ENCODE measurements at places on chromosomes 2 and 18. TPM values are rescaled to one million over a fixed set of nuclear protein-coding genes. Genes with fewer than 3 reads are reported as not detected.

The C1D gene
- 34.5 TPM for polyA plus RNA-seq

The FBXO41 gene
- not detected for polyA plus RNA-seq

The KCNG2 gene
- 0.43 TPM for polyA plus RNA-seq

DNA sequence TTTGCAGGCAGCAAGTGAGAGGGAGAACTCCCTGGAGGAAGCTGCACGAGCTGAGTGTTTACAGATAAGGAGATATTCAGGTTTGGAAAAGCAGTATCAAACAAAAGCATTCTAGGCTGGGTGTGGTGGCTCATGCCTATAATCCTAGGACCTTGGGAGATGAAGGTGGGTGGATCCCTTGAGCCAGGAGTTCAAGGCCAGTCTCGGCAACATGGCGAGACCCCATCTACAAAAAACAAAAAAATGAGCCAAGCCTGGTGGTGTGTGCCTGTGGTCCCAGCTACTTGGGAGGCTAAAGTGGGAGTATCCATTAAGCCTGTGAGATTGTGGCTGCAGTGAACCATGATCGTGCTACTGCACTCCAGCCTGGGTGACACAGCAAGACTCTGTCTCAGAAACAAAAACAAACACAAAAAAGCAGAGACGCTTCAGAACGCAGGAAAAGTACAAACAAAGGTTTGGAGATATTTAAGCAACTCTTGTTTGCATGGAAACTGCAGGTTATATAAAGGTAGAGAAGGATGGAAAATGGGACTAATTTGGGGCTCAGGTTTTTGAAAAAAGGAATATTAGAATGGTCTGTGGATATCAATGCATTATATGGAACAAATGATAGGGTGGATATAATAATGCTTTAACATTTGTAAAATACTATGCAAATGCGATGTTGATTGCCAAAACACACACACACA is 31.6 kb downstream of the MYCN start:
- DNase-seq: no peak

DNA sequence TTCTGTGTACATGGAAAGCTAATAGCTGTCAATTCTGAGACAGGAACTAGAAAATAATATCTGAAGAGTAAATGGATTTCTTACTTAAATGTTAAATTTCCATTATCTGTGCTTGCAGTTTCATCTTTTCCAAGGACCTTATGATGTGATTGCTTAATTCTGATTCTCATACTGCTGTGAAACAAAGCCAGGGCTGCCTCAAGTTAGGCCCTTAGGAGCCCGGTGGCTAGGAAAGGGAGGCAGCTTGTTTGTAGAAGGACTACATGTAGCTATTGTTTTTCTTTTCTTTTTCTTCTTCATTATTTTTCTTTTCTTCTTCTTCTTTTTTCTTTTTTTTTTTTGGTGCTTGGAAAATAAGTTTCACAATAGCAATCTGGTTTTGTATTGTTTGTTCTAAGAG is 50.5 kb downstream of the XRCC5 start:
- DNase-seq: no peak

The G6PC2 gene
- not detected for polyA plus RNA-seq

GRCh38 chr2:110664135-110664534 is 13.7 kb downstream of the BUB1 start:
- no peak for DNase-seq

DNA sequence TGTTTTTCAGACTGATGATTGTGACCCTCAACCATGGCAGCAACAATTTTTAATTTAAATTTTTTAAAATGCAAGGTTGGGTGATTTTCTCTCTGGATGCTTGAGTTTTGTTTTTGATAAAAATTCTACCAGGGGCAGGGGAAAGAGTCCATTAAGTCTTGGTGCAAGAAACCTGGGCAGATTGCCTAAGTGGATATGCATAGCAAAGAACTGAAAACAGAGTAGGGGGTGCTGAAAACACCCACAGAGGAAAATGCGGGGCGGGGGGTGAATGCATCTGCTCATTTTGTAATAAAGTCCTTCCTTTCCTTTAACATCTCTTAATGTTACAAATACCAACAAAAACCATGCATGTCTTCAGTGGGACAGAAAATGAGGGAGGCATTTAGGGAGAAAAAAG is 138.0 kb downstream of the NEDD4L start:
- DNase-seq: no peak

GRCh38 chr18:56662502-56662901 is 11.3 kb downstream of the WDR7 start:
- DNase-seq: no peak

The BCL11A gene
- polyA plus RNA-seq: not detected

- DNase-seq: no peak
Measured at GRCh38 chr2:31931916-31932315, 78.9 kb downstream of the MEMO1 start.

Data from muscle of arm (tissue), 14 donors.